ENCODE measurements at places on chromosomes 3 and 15.

- DNase-seq = no peak
These were observed 80.6 kb downstream of the MEIS2 start for GRCh38 chr15:37019479-37020433.

GRCh38 chr15:77633913-77634265 is 1.2 kb upstream of the LINGO1 start:
- no peak for DNase-seq

- no peak for DNase-seq
These were observed 165.1 kb upstream of the UBE2E1 start for GRCh38 chr3:23640471-23641146.

DNA sequence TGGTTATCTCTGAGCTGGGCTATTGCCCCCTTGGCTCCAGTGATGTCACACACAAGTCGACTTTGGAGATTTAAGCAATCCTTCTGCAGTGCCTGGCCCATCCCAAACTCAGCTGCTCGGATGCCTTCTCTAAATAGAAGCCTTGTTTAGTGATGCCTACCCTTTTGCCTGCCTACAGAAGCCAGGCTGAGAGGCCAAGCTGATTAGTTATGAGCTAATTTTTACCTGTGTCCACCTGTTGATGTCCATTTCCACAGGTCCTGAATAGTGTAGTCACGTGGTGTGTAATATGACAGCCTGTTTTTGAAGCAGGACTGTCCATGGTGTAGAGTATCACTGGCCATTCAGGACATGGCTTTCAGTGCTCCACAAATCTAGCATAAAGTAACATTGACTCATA is 45.5 kb downstream of the SSUH2 start:
- DNase-seq = no peak

GRCh38 chr15:85730001-85730820 is 64.5 kb downstream of the KLHL25 start:
- DNase-seq = no peak

DNA sequence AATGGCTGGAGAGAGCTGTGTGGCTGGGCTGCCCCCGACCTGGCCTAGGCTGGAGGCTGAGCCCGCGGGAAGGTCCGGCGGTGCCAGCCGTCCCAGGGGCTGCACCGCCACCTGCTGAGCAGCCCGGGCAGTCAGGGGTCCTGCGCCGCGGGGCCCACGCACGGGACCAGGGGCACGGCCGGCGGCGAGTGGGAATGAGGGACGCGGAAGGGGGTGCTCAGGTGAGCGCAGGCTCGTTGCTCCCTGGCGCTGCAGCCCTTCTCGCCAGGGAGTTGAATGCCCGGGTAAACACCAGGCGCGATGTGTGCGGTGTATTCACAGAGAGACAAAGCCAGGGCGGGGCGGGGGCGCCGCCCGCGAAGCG is 666 bp upstream of the SEMA3F start:
- no peak for DNase-seq

GRCh38 chr15:86235667-86236066 is 156.0 kb downstream of the AGBL1 start:
- no peak for DNase-seq
